NCI-H510A treated with DMSO at 0.1 percent for 48 hours (cell line): ENCODE measurements at places on chromosomes 13 and 19.

GRCh38 chr19:34366738-34367623 is 2.0 kb downstream of the GPI start:
- no peak for DNase-seq

DNA sequence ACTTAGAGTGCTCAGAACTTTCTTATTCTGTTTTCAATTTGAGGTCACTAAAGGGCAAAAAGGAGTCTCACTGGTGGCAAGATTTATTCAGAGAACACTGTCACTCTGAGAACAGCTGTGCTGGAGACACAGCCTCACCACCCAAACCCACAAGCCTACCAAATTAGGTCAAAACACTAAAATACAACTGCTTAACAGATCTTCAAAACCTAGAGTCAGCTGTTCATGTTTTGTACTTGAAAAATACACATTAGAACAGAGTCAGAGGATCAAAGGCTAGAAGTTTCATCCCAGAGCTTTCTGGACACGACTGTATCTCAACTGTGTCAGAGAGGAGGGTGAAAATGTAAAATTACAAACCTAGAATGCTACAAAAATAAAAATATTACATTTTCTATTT is 89.3 kb downstream of the MIPEP start:
- no peak for DNase-seq

DNA sequence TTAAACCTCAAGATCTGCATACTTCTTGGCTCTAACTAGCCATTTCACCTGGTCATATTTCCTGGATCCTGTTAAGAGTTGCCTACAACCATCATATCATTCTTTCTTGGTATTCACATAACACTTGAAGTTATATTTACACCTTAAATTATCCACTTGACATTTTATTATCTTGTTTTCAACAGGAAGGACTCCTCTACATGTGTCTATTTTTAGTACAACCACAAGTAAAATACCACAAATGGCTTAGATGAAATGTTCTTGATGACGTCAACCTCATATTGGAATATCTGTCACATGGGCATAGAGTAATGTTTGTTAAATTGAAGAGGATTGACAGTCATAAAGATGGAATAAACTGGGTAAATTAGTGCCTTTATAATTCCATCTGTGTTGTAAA is 9.4 kb downstream of the PCDH20 start:
- DNase-seq, result peak; percentile 34

DNA sequence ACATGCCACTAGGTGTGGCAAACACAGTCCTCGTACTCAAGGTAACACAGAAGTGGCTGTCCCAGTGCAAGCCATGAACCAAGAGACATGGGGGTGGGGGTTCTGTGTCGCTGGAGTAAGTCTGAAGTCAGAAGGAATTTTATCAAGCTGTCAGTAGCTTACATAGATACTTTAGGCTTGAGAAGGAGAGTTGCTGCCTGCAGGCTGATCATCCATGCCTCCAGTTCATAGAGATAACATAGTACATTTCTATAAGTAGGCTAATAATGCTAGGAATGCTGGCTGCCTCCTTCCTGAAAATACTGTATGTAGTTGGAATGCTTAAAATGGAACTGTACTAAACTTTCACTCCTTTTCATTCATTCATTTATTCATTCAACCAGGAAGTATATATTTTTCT is 70.1 kb downstream of the CAB39L start:
- DNase-seq, result no peak

GRCh38 chr13:95019886-95020285 is 281.4 kb downstream of the ABCC4 start:
- DNase-seq, result no peak

GRCh38 chr13:23408026-23408425 is 25.5 kb downstream of the SACS start:
- no peak for DNase-seq

DNA sequence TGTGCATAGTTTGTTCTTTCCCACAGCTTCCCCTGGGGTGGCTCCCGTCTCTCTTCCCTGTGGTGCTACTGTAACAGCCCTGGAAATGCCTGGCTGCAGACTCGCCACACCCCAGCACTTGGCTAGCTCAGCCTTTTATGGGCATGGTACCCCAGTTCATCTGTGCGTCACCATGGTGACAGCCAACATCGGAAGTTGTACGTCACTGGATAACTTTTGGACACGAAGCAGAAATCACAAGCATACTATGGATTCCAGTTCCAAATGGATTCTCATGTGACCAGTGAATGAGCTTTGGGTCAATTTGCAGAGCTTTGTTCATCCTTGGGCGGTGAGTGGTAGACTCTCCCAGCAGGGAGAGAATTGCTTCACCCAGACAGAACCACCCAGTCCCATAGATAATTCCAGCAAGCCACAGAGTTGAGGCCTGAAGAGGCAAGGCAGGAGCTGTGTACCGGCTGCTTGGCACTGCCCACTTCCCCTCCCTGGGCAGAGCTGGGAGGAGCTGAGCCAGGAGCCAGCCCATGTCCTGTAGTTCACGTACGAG is 54.4 kb downstream of the COL4A2 start:
- DNase-seq, result no peak

GRCh38 chr13:110290826-110291225 is 16.1 kb downstream of the COL4A1 start:
- no peak for DNase-seq

DNA sequence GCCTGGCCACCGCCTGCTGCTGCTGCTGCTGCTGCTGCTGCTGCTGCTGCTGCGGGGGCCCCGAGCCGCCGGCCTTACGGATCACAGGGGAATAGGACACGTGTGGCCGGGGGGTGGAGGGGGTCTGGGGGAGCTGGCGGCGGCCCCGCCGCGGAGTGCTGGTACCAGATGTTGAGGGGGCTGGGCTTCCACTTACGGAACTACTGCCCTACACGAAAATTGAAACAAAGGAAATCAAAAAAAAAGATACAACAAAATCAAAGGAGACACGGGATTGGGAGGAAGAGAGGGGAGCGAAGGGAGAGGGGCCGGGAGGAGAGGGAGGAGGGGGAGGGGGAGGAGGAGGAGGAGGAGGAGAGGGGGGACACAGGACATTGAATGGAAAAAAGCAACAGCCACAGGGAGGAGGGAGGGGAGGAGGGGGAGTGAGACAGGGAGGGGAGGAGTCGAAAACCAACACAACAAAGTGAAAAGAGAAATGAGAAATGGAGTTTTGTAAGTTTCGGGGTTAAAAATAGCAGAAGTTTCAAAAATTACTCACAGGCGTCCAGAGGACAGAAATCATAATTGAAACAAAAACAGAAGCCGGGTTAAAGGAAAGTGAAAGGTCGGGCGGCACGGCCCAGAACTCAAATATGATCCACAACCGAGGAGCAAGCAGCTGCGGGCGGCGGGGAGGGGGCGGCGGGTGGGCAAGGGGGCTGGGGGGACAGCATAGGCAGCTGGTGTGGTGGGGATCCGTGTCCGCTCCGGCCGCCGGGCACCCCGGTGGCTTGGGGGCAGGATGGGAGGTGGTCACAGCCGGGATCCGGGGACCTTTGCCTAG is 57.8 kb downstream of the IER2 start:
- no peak for DNase-seq

DNA sequence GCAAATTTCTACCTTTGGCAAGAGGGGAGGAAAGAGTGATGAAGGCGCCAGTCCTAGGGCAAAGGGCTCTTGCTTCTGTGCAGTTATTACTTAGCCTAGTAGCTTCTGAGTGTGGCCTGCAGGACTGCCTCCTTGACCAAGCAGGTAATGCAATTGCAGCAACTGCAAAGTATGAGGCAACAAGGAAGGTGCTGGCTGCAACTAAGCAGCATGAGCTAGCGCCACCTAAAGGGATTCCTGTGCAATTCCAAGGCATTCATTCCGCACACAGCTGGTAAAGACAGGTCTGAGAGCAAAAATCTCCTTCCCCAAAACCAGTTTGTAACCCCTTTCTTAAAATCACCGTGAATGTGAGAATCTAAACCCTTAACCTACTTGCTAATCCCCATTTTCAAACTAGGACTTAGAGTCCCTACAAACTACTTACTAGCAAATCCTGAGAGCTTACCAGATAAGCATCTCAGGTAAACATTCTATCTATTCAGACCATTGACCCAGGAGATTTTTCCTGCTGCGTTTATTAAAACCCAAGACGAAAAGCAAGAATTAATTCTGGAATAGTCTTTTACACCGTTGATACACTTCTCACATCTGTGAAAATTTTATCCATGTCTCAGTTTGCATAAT is 62.9 kb downstream of the DCT start:
- peak; percentile 53 for DNase-seq

DNA sequence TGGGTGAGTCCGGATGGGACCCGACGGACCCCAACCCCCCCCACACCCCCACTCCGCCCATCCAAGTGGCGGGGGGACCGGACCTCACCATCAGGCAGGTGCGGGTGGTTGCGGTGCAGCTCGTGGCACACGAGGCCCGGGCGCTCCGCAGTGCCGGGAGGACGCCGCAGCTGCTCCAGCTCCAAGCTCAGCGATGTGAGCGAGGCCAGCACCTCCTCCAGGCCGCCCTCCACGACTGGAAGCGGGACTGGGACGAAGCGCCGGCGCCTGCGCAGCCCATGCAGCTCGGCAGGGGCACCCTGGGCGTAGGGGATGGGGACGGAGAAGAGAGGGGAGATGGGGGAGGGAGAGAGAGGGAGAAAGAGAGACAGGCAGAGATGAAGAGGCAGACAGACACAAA is 30.1 kb upstream of the OLFM2 start:
- DNase-seq, result no peak

DNA sequence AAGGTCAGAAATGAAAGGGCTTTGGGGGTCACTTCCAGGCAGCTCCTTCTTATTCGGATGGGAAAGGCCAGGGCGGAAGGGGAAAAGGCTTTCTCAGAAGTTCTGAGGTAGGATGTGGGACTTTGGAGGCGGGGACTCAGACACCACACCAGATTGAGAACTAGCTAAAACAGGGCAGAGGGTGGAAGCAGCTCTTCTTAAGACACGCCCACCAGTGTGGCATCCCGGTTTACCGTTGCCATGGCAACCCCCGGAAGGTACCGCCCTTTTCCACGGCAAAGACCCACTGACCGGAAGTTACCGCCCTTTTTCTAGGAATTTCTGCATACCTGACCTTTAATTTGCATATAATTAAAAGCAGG is 3.8 kb upstream of the LILRA5 start:
- no peak for DNase-seq

DNA sequence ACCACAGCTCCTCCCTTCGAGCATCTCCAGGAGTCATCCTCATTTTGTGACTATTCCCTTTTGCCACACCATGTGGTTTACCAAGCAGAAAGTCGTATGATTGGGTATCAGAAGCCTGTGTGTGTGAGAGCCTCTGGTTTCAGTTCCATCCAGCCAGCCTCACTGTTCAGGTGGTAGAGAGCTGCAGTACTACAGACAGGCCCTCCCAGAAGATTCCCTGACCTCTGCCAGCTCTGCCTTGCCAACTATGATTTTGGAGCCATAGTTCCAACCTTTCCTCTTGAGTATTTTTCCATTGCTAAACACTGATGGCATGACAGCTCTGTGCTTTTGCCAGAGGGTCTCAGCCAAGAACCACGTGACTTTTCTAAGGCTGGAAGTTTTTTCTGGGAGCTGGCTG is 82.5 kb downstream of the DHRS12 start:
- no peak for DNase-seq

- no peak for DNase-seq
Measured at GRCh38 chr19:768424-768823, 17.5 kb downstream of the MISP start.

- DNase-seq, result no peak
Measured at GRCh38 chr19:14450168-14450874, 17.2 kb downstream of the PKN1 start.

GRCh38 chr13:110528911-110529310 is 32.6 kb downstream of the RAB20 start:
- DNase-seq, result no peak

DNA sequence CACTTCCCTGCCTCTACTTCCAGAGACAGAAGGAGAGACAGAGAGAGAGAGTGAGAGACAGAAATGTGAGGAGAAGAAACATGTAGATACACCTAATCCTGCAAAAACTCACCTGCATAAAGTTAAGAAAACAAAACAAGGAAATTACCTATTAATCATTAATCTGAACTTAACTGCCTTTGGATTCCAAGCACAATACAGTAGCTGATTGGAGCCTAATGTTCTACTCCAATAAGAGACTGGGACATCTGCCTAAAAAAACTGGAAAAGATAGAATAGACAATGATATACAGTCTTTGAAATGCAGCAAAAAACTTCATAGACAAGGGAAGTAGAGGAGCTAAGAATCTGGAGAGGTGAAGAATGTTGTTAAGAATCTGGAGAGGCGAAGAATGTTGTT is 910.2 kb upstream of the SLC10A2 start:
- no peak for DNase-seq

DNA sequence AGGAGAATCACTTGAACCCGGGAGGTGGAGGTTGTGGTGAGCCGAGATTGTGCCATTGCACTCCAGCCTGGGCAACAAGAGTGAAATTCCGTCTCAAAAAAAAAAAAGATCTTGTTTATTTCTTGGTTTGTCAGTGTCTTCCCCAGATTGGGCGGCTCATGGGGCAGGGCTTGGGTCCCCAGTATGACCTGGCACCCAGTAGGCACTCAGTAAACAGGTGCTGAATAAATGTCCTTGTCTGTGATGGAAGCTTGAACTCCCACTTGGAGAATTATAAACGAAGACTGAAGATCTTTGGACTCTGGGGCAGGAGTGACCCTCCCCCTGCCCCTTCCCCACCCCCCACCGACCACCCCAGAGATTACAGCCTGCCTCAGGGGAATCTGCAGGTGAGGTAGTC is 9.9 kb upstream of the FUT5 start:
- DNase-seq, result no peak

DNA sequence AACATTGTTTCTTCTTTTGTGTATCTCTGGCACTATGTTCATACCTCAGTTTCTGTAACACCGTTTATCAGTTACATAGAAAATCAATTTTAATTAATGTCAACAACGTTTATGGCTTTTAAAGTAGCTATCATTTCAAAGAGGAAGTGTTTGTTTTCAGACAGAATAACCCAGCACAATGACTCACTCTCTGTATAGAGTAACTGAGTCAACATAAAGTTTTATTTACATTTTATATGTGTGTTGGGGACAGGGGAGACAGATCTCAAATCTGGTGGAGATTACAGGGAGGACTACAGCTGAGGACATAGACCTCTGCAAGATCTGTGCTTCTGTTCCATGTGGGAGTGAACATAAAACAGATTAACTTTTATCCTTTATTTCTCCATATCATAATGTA is 2590.1 kb downstream of the PCDH9 start:
- peak; percentile 39 for DNase-seq

DNA sequence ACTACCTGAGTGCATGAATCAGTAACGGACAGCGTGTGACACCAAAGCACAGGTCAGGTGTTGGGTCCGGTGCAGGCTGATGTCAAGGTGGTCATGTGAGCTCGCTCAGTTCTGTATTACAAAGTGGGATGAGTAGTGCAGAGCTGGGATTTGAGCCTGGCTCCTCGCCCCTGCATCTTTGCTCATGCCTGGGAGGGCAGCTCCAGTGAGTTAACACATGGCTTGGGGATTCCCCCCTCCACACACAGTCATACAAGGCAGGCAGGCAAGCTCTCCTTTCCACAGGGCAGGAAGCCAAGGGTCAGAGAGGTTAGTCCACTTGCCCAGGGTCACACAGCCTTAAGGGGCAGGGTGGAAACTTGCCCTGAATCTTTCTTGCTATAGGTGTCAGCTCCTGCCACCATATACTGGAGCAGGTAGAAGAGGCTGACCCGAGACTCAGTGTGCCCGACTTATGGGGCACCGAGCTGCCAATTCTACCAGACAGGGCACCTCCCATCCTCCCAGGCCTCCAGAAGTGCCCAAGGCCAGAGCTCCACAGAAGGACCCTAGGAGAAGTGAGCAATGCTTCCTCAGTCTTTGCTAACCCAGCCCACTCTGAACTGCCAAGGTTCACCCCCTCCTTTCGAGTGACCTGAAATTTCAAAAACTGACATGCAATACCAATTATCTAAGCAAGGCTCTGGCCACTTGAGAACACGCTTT is 35.4 kb downstream of the ZNF787 start:
- no peak for DNase-seq
